ENCODE measurements at places on chromosomes 7 and 10.

GRCh38 chr10:4635883-4636282 is 190.1 kb upstream of the AKR1E2 start:
- DNase-seq, result no peak

- DNase-seq, result no peak
Observed at GRCh38 chr10:87973635-87974034, 110.2 kb downstream of the PTEN start.

- no peak for DNase-seq
Observed at GRCh38 chr10:45585131-45585530, 87.4 kb downstream of the ZFAND4 start.

DNA sequence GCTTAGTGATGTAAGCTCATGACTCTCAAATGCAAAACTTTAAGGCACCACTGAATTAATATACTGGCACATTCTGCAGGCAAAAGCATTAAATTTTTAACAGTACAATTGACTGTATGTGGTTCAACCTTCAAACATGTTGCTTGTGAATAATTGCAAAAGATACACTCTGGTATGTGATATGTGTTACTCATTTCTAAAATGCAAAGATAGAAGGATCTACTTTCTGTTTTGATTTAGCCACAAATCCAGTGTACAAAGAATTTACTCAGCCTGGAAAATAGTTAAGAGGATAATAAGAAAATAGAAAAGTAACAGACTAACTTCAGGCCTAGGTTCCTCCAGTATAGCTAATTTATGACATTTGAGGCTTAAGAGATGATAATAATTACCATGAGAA is 66.6 kb upstream of the NOBOX start:
- no peak for DNase-seq

DNA sequence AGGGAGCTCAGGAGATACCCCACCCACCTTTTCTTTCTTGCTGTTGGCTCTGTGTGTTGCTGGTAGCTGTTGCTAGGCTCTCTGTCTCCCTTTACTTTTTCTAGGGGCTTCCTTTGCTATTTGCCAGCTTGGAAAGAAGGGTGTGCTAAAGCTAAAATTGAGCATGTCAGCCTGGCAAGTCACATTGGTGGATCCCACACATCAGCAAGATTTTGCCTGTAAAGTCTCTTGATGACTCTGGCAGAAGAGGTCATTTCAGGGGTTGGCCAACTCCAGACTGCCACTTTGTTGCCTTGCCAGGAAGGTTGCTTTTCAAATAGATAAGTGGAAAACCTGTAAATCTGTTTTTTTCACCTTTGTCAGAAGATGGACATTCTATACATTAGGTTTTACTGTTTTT is 9.9 kb downstream of the CCNY start:
- DNase-seq, result no peak

DNA sequence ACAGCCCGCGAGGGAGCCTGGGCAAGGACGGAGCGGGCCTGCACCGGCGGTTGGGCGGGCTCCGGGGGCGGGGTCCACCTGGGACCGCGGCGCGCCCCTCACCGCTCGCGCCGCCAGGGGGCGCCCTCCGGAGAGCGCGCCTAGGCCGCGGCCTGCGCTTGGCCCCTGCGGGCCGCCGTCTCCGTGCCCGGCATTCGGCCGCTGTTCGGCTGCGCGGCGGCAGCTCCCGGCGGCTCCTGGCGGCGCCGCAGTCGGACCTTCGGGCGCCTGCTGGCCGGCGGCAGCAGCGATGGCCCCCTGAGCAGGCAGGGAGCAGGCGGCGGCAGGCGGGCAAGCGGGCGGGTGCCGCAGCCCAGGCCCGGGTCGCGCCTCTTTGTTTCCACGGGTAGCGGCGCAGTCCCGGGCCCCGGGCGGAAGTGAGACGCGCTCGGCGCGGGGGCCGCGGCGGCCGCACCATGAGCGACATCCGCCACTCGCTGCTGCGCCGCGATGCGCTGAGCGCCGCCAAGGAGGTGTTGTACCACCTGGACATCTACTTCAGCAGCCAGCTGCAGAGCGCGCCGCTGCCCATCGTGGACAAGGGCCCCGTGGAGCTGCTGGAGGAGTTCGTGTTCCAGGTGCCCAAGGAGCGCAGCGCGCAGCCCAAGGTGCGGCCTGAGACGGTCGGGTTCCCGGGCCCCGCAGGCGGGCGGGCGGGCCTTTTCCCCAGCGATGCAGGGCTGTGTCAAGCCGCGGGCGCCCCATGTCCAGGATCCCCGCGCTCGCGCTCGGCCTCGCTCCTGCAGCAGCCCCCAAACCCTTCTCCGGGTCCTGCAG is at the start of gene INTS15:
Gene INTS15, plus strand, starts transcription at position 193 of the 816 bp plus-strand sequence. Its CDS starts 263 bp downstream, at position 456.
- peak; percentile 78 for DNase-seq

DNA sequence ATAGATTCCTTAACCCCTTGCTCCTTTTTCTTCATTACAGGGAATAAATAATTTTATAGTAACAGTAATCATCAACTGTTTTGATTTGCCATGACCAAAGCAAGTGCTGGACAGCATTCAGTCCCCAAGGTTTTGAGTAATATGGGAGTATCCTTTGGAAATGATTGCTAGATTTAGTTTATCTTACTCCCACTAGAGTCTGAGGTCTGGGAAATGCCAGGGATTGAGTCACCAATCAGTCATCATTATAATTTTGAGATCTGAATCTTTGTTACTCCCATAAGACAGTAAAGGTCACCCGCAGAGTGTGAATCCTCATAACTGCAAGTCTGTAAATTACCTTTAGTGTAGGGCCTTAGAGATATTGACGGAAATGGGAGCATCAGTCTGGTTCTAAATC is 133.7 kb upstream of the SEMA3E start:
- DNase-seq, result peak; percentile 1

DNA sequence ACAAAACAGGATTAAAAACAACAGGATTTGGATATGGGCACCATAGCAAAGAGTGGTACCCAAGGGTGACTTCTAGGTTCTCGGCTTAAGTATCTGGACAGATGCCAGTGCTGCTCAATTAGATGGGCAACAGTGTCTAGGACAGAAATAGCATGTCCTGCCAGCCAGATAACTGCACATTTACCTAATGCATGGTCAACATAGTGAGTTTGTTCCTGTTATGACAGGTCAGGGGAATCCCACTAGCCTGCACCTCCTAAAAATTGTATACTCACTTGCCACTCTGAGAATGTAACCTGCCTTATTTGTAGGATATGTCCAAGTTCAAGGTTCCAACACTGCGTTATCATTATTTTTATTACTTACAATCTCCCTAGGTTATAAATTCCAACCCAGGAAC is 471.7 kb downstream of the GRM8 start:
- DNase-seq, result no peak

- DNase-seq, result no peak
Observed at GRCh38 chr7:92874567-92874966, 38.2 kb upstream of the CDK6 start.

DNA sequence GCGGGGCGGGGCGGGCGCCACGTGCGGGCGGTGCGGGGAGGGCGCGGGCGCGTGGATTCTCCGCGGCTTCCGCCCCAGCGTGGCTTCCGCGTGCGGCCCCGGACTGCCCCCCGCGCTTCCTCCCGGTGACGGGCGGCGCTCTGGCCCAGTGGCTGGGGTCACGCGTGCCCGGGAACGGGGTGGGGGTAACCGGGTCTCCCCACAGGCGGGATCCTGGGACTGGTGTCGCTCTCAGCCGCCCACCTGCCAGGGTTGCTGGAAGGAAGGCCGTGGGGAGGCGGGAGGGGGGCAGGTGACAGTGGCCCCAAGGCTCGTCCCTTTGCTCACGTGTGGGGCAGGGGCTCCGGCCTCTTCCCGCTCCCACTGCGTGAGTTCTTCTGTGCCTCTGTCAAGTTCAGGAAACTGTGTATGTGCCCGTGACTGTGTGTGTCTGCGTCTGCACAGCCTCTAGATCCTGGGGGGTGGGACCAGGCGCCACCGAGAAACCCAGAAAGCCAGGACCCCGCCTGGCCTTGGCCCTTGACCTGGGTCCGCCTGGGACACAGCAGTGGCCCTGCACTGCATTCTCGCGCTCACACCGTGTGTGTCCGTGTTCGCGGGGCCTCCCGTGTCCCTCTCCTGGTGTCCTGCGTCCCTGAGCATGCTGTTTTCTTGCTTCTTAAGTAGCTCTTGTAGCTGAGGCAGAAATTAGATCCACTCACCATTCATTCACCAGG is 919 bp downstream of the MAFK start:
- DNase-seq, result no peak

DNA sequence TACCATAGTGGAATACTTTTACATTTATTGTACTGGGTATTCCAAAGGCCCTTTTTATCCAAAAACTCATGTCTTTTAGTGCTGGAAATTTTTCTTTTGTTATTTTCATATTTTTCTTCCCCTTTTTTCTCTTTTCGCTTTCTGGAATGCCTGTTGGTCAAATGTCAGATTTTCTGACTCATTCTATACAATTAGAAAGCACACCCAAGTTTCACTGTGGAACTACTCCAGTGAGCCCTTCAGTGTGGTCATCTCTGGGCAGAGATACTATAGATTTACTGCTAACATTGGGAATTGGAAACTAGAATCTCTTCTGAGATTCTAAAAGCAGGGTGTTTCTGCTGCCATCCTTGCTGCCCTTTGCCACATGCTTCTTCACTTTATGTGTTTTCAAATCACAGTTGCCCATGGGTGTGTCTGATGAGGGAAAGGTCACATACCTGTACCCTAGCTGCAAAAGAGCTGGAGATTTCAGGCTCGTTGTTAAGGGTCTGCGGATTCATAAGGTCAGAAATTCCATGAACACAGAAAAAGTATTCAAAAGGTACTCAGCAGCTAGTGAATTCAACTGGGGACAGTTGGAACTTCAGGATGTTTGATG is 5.6 kb upstream of the WASL start:
- DNase-seq, result no peak

GRCh38 chr7:100516135-100516812 is 22.7 kb upstream of the AGFG2 start:
- DNase-seq, result no peak

DNA sequence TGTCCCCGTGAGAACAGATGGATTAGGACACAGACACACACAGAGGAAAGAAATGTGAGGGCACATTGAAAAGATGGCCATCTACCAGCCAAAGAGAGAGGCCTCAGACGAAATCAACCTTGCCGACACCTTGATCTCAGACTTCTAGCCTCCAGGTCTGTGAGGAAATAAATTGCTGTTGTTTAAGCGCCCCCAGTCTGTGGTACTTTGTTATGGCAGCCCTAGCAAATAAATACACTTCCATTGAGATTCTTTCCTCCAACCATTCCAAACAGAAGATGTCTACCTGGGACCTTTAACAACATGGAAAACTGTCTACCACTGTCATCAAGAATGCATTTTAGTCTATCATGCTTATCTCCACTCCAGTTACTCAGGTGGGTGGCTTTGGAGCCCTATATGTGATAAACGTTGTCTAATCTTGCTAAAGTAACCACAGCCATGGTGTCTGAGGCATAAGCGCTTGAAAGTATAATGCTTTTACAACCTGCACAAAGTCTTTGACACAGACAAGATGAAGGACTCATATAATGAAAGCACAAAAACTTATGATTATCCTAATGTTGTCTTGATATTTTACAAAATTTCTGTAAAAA is 244.3 kb downstream of the MTERF1 start:
- DNase-seq, result peak; percentile 77

DNA sequence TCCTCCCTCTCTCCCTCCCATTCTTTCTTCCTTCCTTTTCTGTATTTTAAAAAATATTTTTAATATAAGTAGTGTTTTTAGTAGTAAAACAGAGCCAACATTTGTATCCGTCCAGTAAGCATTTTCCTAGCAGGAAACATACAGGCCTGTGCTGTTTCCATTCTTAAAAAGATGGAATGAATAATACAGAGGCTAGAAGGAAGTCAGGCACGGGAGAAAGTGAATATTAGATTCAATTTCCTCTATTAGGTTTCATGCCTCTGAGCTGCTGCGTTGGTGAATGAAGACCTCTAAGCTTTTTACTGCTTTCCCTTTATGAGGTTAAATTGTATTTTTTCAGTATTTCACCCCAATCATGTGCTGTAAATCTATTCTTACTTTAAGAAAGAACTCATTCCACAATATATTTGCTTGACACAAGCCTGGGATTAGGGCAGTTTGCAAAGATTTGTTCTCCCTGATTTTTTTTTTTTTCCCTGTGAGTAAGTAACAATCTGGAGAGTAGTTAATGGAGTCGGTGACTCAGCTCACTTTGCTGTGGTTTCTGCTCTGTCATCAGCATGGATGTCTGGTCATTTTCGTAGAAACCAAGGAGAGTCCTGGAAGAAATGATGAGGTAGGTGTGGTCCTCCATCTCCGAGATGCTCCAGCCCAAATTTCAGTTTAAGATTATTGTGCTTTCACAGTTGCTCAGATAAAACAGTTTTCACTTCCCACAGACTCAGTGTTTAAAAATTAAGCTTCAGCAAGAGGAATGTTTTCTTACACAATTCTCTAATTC is 76.1 kb upstream of the PITRM1 start:
- peak; percentile 55 for DNase-seq

GRCh38 chr7:114109721-114110120 is 190.9 kb upstream of the PPP1R3A start:
- no peak for DNase-seq

GRCh38 chr7:137306748-137307147 is 36.8 kb downstream of the PTN start:
- DNase-seq, result no peak

- no peak for DNase-seq
Observed at GRCh38 chr7:142308918-142309317, 51.1 kb upstream of the PRSS58 start.

DNA sequence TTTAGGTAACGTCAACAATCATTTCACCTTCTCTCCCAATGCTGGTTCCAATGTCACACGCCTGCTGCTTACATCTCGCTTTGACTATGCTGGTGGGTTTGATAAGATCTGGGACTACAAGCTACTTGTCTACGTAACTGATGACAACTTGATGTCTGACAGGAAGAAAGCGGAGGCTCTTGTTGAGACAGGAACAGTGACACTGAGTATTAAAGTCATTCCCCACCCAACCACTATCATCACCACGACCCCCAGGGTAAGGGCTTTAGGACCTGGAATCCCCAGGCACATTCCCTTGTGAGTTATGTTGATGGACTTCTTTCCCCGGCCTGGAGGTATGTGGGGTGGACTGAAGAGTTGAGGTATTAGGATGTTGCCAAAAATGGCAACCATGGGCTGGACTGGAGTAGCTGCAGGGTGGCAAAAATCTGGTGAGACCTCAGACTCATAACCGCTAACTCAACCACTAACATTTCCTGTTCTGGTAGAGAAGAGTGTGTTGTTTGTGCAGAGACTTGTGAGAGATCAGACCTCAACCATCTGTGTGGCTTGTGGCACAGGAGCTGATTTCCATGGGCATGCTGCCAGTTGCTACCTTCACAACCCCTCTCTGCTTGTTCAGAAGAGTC is 59.2 kb downstream of the CDHR3 start:
- peak; percentile 95 for DNase-seq

GRCh38 chr7:23662124-23662983 is 17.6 kb upstream of the FAM221A start:
- DNase-seq, result no peak

DNA sequence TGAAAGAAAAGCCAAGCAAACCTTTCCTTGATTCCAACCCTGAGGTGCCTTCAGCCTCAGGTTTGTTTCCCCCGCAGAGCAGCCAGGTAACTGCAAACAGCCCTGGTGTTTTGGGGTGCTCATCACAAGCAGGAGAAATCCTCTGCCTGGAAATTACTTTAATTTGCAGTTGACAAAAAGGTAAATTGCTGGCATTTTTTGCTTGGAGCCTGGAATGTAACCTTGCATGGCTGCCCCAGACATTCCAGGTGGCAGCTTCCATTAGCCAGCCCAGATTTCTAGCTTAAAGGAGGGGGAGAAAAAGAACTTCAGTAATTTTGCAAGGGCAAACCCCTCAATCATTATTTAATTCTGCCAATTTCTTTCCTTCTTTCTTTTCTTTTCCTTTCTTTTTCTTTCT is 194.4 kb downstream of the MYOF start:
- DNase-seq, result no peak

GRCh38 chr7:107469929-107470328 is at the start of gene GPR22:
Gene GPR22, plus strand, starts transcription at chr7:107470057. Its CDS starts 4,004 bp downstream, at chr7:107474061.
- DNase-seq, result no peak

GRCh38 chr10:55168343-55168742 is 367.3 kb upstream of the PCDH15 start:
- no peak for DNase-seq
